ENCODE measurements at places on chromosomes 5 and 9.

- DNase-seq, result no peak
Measured at GRCh38 chr9:137723783-137724445, 105.1 kb downstream of the EHMT1 start.

- DNase-seq, result no peak
Measured at GRCh38 chr9:99748266-99748665, 73.4 kb upstream of the NR4A3 start.

- DNase-seq, result no peak
Measured at GRCh38 chr5:168585119-168585856, 6.1 kb upstream of the PANK3 start.

- no peak for DNase-seq
Measured at GRCh38 chr9:117835798-117836197, 131.6 kb downstream of the TLR4 start.

GRCh38 chr9:87713278-87713987 lies 12.5 kb upstream of the CTSL start:
- peak; percentile 94 for DNase-seq

GRCh38 chr5:156815988-156816599 lies 34.0 kb upstream of the PPP1R2B start:
- peak; percentile 61 for DNase-seq

- DNase-seq, result peak; percentile 16
Measured at GRCh38 chr5:121199216-121199999, 652.3 kb upstream of the FTMT start.

GRCh38 chr9:83656032-83656680 lies 33.2 kb downstream of the IDNK start:
- no peak for DNase-seq

- DNase-seq, result no peak
Measured at GRCh38 chr9:133841167-133841812, 103.1 kb upstream of the SARDH start.
